Right renal cortex interstitium (tissue), 3 donors: ENCODE measurements at places on chromosomes 2 and 18. TPM values are rescaled to one million over a fixed set of nuclear protein-coding genes. Genes with fewer than 3 reads are reported as not detected.
A peak's percentile ranks its signal among the peaks of the same experiment; 100 is the strongest.

- no peak for DNase-seq
These were observed 2.6 kb downstream of the PRSS56 start for GRCh38 chr2:232522623-232523401.

Gene FSIP2
- 2.4 TPM for polyA plus RNA-seq

Gene MATN3
- 3.1 TPM for polyA plus RNA-seq

- no peak for DNase-seq
These were observed 293.2 kb upstream of the FIGN start for GRCh38 chr2:164028814-164029534.

Gene B4GALT6
- 18.5 TPM for polyA plus RNA-seq

- peak; percentile 9 for DNase-seq
These were observed 29.6 kb upstream of the ENOSF1 start for GRCh38 chr18:741931-742512.

- no peak for DNase-seq
These were observed 66.8 kb downstream of the CRACDL start for GRCh38 chr2:98869272-98869641.

DNA sequence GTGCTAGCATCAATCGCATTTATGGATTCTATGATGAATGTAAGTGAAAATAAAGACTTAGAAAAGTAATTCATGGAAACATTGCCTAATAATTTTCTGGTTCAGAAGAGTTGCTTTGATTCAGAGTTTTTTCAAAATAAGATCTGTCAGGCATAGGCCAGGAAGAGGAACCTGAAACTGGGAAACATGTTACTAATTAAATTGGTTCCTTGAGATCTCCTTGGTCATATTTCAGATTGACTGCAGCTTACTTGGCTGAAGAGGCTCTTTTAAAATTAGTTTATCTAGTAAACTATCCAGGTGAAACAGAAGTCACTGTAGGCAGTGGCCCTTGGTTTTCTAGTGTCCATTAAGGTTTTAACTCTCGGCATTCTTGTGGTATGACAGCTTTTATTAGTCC lies 27.4 kb downstream of the PPP1CB start:
- DNase-seq = no peak

Gene MPP4
- 0.19 TPM for polyA plus RNA-seq

Gene MTIF2
- polyA plus RNA-seq = 46.0 TPM

DNA sequence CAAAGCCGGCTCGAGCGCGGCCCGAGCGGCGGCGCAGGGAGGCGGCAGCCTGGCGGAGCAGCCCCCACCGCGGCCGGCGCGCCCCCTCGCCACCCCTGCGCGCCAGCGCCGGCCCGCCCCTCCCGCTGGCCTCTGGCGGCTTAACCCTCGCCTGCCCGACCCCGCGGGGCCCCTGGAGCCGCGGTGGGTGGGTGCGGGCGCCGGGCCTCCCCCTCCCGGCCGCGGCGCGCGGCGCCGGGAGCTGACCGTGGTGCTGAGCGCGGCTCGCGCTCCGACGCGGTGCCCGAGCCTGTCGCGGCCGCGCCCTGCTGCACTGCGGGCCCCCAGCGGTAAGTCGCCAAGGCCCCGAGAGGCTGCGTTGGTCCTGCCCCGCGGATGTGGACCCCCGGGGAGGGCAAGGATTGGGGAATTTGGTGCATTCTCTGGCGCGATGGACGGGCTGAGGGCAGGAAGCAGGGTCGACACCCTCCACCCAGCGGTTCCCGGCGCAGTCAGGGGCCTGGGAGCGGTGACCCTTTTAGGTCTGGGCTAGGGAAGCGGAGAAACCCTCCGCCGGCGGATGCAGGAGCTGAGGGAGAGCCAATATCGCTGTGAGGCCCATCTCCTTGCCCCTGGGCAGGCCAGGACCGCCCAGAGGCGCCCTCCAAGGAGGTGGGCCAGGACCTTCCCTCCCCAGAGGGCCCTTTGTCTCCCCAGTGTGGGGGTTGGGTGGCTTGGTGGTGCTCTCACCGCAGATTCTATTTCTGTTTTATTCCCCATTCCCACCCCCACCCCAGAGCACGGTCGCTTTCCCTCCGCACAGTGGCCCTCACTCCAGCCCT lies 923 bp downstream of the AMER3 start:
- peak; percentile 47 for DNase-seq

DNA sequence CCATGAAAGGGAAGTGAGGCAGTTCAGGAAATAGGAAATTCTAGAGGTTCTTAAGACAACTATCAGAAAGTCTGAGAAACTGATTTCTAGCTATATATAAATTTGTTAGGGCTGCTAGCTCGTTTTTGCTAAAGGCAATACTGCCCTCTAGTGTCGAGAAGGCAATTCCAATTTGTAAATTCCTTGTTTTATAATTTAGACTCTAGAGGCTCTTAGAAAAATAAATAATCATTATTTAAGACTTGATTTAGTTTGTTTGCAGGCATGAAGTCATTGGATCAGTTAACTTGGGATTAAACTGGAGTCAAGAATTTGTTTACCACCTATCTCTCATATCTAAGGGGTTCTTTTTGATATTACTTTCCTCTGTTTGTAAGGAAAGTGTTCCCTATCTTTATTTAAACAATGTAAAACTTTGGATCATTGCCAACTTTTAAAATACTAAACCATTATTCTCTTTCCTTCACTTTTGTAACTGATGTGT lies 66.2 kb downstream of the ACVR2A start:
- peak; percentile 50 for DNase-seq

- DNase-seq = no peak
These were observed 49.5 kb upstream of the SP3 start for GRCh38 chr2:174014699-174015070.

Gene IL1F10
- not detected for polyA plus RNA-seq

GRCh38 chr2:174325373-174326160 lies 9.2 kb upstream of the SP9 start:
- DNase-seq = no peak

- no peak for DNase-seq
These were observed 21.9 kb upstream of the RNF149 start for GRCh38 chr2:101330253-101330933.

Gene GATA6
- 8.7 TPM for polyA plus RNA-seq

GRCh38 chr2:71601136-71602114 lies 148.1 kb downstream of the DYSF start:
- no peak for DNase-seq

Gene ABCG5
- polyA plus RNA-seq = 0.50 TPM

Gene CNTNAP5
- not detected for polyA plus RNA-seq

DNA sequence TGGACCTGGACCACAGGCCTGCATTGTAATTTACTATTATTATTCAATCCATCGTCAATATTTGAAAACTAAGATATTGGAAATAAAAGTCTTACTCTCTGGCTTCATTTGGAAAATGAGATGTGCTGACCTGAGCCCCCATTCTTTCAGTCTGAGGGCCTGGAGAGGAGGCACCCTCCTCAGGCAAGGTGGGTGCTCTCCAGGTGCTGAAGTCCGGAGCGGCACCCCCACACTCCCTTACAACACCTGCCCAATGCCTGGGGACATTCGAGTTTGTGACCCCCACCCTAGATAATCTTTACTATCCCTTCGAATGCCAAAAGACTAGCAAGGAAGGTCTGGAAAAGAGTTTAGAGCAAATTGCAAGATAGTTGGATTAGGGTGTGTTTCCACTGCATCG lies 133.3 kb downstream of the EN1 start:
- no peak for DNase-seq

Gene GLI2
- polyA plus RNA-seq = 8.4 TPM

Gene RNASEH1
- polyA plus RNA-seq = 17.8 TPM

Gene SCLY
- 21.1 TPM for polyA plus RNA-seq

- no peak for DNase-seq
These were observed 43.6 kb downstream of the SANBR start for GRCh38 chr2:61109291-61109690.

DNA sequence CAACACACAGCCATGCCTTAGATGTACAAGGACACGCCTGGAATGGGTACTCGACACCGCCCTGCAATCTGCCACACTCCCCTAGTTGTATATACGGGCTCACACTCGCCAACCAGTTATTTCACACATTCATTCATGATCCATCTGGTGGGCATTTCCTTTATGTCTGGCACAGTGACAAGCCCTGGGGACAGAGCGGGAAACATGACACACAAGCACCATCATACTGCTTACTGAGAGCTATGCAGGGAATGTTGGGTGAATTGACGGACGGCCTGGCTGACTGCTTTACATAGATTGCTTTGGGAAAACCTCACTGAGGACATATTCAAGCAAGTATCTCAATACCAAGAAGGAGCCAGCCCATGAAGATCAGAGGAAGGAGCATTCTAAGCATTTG lies 448.0 kb upstream of the SPRED2 start:
- no peak for DNase-seq
